HEK293T (cell line): ENCODE measurements at places on chromosomes 5 and 9.
A peak's percentile ranks its signal among the peaks of the same experiment; 100 is the strongest.

- DNase-seq = no peak
Measured at GRCh38 chr5:1184481-1184880, 16.9 kb upstream of the SLC6A19 start.

DNA sequence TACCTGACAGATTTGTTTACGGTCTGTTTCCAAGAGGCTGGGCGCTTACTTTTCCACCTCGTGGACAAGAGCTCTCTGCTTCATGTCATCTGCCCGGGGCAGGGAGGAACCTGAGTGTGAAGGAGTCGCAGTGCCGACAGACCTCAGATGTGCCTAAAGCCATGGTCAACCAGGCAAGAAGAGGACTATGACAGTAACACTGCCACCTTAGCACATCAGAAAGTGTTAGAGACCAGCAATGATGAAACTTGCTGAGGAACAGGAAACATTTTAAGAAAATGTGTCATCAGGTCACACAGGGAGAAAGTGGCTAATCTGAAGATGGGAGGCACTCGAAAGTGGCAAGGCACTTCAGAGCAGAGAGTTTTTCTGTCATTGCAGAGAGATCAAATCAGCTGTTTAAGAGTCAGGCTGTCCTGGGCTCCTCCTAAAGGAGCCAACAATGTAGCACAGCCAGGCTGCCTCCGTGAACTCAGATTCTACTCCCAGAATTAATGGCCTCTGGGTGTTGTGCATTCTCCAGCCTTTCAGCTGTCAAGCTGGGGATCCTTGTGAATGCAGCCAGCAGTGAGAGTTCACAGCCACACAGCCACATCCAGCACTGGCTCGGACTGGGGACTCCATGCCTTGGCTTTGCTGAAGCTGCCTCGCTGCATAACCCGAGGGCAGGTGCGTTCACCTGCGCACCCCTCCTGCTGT is 94.6 kb downstream of the RAPGEF1 start:
- DNase-seq = no peak

DNA sequence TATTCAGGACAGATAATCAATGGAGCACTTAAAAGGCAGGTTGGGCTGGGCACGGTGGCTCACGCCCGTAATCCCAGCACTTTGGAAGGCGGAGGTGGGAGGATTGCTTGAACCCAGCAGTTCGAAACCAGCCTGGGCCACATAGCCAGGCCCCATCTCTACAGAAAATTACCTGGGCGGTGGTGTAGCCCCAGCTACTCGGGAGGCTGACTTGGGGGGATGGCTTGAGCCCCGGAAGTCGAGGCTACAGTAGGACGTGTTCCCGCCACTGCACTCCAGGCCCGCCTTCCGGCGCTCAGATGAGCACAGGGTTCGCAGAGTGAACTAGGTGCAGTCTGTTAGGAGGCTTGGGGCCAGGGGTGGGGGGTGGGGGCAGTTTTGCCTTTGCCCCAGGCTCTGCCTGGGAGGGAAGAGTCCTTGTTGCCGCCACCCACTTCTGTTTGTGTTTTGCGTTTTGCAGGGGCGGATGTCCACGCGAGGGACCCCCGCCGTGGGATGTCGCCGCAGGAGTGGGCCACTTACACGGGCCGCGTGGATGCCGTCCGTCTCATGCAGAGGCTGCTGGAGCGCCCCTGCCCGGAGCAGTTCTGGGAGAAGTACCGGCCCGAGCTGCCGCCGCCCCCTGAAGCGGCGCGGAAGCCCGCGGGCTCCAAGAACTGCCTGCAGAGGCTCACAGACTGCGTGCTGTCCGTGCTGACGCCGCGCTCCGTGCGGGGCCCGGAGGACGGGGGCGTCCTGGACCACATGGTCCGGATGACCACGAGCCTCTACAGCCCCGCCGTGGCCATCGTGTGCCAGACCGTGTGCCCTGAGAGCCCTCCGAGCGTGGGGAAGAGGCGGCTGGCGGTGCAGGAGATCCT is 85.2 kb downstream of the ANKRD33B start:
- no peak for DNase-seq

DNA sequence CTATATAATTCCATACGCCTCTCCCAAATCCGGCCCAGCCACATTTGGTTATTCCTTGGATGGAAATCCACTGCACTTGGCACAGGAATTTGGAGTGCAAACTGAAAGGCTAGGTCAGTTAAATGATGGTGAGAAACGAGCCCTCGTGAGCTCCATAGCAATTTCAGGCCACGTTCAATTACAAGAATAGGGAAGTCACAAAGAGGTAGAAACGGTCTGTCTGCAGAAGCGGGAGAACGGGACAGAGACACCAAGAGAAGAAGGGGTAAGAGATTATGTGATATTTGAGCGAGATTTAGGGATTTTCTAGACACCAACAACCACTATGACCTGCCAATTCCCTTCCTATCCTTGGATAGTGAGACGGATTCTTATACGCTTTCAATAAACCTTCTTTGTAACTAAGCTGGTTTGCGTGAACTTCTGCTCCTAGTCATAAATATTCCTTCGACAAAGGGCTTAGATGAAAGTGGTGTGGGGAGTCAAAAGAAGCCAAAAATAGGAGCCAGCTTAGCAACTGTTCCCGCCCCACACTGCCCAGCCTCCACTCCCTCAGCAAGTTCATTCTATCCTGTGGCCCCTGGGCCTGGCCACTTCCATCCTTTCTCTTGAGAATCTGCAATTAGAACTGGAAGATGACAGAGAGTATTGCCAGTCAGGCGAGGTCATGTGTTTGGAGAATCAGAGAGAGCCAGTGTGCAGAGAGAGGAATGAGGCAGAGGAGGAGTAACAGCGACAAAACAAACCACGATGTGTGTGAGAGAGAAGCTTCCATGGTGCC is 118.4 kb downstream of the ZNF608 start:
- DNase-seq = no peak

DNA sequence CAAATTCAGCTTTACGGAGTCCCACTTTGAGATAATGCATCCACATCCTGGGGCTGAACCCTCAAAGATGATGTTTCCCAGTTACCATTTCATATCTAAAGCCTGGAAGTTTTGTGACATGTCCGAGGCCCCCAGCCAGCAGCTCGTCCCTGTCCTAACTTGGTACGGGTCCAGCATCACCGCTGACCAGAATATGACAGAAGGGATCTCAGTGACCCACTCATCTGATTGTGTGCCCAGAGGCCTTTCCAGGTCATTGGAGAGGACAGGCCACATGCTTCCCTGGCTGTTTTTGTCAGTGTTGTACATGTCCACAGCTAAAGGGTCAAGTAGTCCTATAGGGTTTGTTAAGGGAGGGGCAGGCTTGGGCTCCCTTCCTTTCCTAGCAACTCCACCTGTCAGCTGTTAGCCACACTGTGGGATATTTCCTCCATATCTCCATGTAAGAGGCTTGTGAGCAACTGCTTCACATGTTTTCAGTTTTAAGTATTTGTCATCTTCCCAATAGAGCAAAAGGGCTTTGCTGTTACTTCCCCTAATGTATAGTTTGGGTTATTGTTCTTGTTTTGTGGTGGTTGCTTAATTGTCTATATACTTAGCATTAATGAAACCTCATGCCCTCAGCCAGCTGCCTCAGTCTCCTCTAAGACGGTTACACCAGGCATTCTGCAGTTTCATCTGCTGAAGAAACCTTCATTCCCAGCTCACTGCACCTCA is 33.4 kb downstream of the SECISBP2 start:
- no peak for DNase-seq

- DNase-seq = no peak
Measured at GRCh38 chr9:133488686-133489252, 9.9 kb upstream of the SLC2A6 start.

GRCh38 chr9:106107716-106108115 is 413.4 kb downstream of the TMEM38B start:
- no peak for DNase-seq

GRCh38 chr5:134215757-134216156 is 10.1 kb downstream of the PPP2CA start:
- DNase-seq = no peak

DNA sequence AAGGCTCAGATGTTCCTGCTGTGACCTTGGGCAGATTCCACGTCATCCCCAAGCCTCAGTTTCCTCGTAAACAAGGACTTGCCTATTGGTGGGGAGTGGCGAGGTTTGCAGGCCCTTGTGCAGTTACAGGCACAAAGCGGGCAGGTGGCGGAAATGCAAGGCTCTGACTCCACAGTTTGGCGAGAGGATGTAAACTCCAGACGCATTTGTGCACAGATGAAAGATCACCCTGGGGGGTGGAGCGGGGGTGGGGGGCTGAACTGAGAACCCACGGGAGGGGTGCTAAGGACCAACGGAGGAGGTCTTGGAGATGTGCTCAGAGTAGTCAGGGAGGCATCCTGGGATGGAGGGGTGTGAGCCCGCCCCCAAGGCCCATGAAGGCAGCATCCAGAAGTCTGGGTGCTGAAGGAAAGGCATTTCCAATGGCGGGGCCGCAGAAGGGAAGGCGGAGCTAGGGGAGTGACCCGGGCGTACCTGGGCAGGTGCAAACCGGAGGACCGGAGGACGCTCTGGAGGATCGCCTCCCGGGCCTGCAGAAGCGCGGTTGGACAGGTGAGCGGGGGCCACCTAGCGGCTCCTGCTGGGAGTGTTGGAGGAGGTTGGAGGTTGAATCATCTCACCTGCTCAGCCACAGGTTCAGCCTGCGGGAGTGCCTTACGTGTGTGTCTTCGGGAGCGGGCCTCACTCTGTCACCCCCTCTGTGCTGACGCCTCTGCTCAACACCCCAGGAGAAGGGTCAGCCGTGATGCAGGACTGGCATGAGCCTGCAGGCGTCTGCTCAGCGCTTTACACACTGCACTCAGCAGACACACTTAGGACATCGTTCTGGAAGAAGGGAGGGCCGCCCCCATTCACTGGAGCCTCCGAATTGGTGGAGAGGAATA is 1.9 kb upstream of the FIBCD1 start:
- peak; percentile 74 for DNase-seq

- DNase-seq = no peak
Measured at GRCh38 chr5:102314328-102314727, 18.2 kb upstream of the SLCO4C1 start.

GRCh38 chr9:2872931-2873323 is 29.0 kb upstream of the PUM3 start:
- no peak for DNase-seq

DNA sequence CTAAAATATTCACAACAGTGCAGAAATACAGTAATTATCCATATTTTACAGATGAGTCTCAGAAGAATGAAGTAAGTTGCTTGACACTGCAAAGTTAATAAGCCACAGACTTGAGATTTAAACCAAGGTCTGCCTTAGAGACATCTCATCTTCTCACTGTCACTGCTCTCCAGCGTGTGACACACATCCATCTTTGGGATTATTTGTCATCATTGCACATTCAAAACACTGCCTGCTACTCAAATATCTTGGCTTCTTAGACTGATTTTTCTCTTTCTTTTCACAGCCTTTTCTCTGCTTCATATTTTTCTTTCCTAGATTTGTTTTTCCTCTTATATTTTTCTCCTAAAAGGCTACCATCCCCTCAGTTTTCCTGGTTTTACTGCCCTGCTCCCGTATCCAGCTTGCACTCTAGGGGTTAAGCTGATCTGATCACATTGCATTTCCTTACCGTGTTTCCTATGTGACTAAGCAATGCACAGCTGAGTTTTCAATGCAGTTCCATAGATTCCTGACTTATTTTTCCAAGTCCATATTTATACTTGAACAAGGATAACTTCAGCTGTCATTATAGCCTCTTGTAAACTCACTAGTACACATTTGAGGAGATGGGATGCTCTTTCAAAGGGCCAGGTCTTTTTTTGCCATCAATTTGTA is 353.0 kb downstream of the PLK2 start:
- DNase-seq = no peak

GRCh38 chr5:50856401-50857119 is 190.1 kb downstream of the PARP8 start:
- no peak for DNase-seq

GRCh38 chr5:96487859-96488258 is 54.8 kb upstream of the PCSK1 start:
- DNase-seq = no peak

GRCh38 chr9:70559102-70559501 is 144.6 kb upstream of the KLF9 start:
- DNase-seq = no peak

GRCh38 chr9:89623925-89624420 is 19.2 kb downstream of the GADD45G start:
- no peak for DNase-seq

- DNase-seq = no peak
Measured at GRCh38 chr5:1751026-1751863, 48.4 kb downstream of the MRPL36 start.

GRCh38 chr9:2420543-2420942 is 201.0 kb upstream of the VLDLR start:
- DNase-seq = no peak

DNA sequence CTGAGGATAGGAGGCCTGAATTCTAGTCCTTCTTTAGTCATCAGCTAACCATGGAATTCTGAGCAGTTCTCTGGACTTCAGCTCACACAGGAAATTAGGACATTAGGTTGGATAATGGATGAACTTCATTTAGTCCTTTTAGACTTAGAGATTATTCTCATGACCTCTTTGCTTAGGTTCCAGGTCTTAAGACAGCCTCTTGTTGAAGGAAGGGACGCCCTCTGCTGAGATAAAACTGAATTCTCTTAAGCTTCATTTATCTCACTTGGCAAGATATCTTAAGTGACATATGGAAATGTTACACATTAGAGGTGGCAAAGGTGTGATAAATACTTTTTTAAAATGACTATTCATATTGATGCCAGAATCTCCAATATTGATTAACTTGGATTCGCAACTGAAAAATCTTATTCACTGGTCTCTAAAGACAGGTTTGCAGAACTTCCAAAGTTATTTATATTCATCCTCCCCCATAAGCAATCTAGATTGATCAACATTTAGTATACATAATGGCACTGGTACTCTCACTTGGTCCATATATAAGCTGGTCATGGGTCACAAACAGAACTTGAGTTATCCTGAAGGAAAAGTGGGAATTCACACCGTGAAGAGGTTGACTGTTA is 16.9 kb upstream of the ZNF366 start:
- peak; percentile 12 for DNase-seq

DNA sequence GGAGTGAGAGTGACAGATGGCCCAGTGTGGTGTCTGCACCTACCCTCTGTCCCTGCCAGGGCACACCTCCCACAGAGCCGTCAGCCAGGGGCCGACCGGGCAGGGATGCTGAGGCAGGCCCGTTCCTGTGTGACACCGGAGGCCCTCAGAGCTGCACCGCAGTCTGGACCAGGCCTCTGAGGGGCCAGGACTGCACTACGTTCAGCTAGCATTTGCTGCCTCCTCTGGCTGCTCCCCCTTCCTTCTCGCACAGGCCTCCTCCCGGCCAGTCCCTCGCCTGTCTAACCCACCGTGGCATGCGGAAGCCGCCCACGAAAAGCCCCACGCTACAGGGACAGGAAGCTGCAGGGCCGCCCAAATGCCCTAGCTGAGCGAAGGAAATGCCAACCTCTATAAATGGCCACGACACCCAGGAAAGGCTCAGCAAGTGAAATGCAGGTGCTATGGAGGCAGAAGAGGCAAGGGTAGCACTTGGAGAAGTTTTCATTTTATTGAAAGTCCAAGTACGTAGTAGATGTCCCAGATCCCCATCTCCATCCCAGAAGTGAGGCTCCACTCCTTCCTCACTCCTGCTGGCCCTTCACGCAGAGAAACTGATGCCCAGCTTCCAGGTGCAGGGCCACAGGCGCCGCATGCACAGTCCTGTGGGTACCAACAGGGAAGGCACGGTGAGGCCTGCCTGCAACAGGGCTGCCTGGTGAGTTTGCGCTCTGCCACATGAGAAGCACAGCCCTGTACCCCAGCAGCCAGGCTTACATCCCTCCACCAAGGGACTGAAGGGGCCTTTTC is 38.7 kb downstream of the MAPK9 start:
- peak; percentile 21 for DNase-seq

- DNase-seq = no peak
Measured at GRCh38 chr5:53554444-53554843, 6.0 kb upstream of the NDUFS4 start.

- DNase-seq = no peak
Measured at GRCh38 chr5:98482321-98483300, 290.9 kb upstream of the RGMB start.

- no peak for DNase-seq
Measured at GRCh38 chr5:112059579-112060135, 302.7 kb upstream of the NREP start.
